Astrocyte (in vitro differentiated cells and primary cell): ENCODE measurements at places on chromosomes 4 and X. TPM values are rescaled to one million over a fixed set of nuclear protein-coding genes. Genes with fewer than 3 reads are reported as not detected.

Gene ITGB1BP2
- 2.0 and 3.2 TPM in 2 replicates for total RNA-seq

Gene TCEAL2
- total RNA-seq, result 1.0 and 1.8 TPM in 2 replicates

Gene ZNF711
- total RNA-seq, result 10.8 and 12.5 TPM in 2 replicates

Gene TRIML2
- 55.7 and 63.3 TPM in 2 replicates for total RNA-seq

Gene ADH1A
- total RNA-seq, result not detected in 2 replicates

Gene NLRP2B
- total RNA-seq, result not detected in 2 replicates

Gene PPP4R3C
- not detected in 2 replicates for total RNA-seq

Gene PRR27
- not detected in 2 replicates for total RNA-seq

Gene POLN
- total RNA-seq, result 3.1 and 3.6 TPM in 2 replicates

Gene SULT1E1
- 0.34 TPM in 1 of 2 replicates, not detected in the other for total RNA-seq

Gene PAK3
- 13.7 TPM in 2 replicates for total RNA-seq

Gene ARHGAP6
- total RNA-seq, result 0.22 and 0.30 TPM in 2 replicates

Gene FREM3
- total RNA-seq, result not detected in 2 replicates

Gene PLK4
- total RNA-seq, result 2.8 and 3.6 TPM in 2 replicates

Gene RAB40A
- total RNA-seq, result 0.07 TPM in 1 of 2 replicates, not detected in the other

Gene SMR3B
- total RNA-seq, result not detected in 2 replicates

Gene HPSE
- total RNA-seq, result 0.75 and 0.94 TPM in 2 replicates

Gene RRAGB
- 13.0 and 13.5 TPM in 2 replicates for total RNA-seq

Gene SEPSECS
- total RNA-seq, result 3.8 and 4.2 TPM in 2 replicates

Gene CDX4
- not detected in 2 replicates for total RNA-seq

Gene TCEAL7
- total RNA-seq, result 7.6 and 9.4 TPM in 2 replicates

Gene SRPX
- 60.1 and 67.7 TPM in 2 replicates for total RNA-seq

Gene GLUD2
- 0.53 and 0.66 TPM in 2 replicates for total RNA-seq

Gene SPOCK3
- 0.36 and 0.59 TPM in 2 replicates for total RNA-seq

Gene ELOVL6
- total RNA-seq, result 19.2 and 25.5 TPM in 2 replicates

Gene GALNTL6
- 0.61 and 0.67 TPM in 2 replicates for total RNA-seq

Gene MYOZ2
- total RNA-seq, result 0.24 and 1.1 TPM in 2 replicates

Gene CTAG1A
- not detected in 2 replicates for total RNA-seq

Gene ADH1B
- total RNA-seq, result not detected in 2 replicates

Gene SSX3
- total RNA-seq, result not detected in 2 replicates

Gene TEC
- total RNA-seq, result 0.61 and 0.91 TPM in 2 replicates

Gene CSAG1
- 0.75 and 1.2 TPM in 2 replicates for total RNA-seq

Gene P2RY4
- 0.18 TPM in 1 of 2 replicates, not detected in the other for total RNA-seq

Gene PORCN
- total RNA-seq, result 30.3 and 30.5 TPM in 2 replicates

Gene MAGEB10
- not detected in 2 replicates for total RNA-seq

Gene KDR
- 2.5 TPM in 2 replicates for total RNA-seq

Gene ALB
- total RNA-seq, result 0.75 TPM in 1 of 2 replicates, not detected in the other

Gene TREX2
- total RNA-seq, result 0.36 TPM in 1 of 2 replicates, not detected in the other

Gene CDS1
- total RNA-seq, result 3.8 and 5.7 TPM in 2 replicates

Gene RAI2
- 0.50 and 0.66 TPM in 2 replicates for total RNA-seq

Gene HS6ST2
- total RNA-seq, result 12.9 and 15.0 TPM in 2 replicates

Gene SMARCA1
- 104 and 107 TPM in 2 replicates for total RNA-seq

Gene SPATA4
- total RNA-seq, result 0.32 and 0.46 TPM in 2 replicates

Gene WWC2
- total RNA-seq, result 51.6 and 62.6 TPM in 2 replicates

Gene CRMP1
- 59.6 and 67.4 TPM in 2 replicates for total RNA-seq

Gene ZAR1
- not detected in 2 replicates for total RNA-seq

Gene ABLIM2
- 0.36 and 0.50 TPM in 2 replicates for total RNA-seq

Gene OPN1MW
- total RNA-seq, result not detected in 2 replicates
